Dermis blood vessel endothelial cell (primary cell): ENCODE measurements at places on chromosomes 2 and 18.
A peak's percentile ranks its signal among the peaks of the same experiment; 100 is the strongest.

GRCh38 chr2:160372010-160372356, 121.6 kb downstream of the RBMS1 start:
- peak; percentile 82 for DNase-seq

- no peak for DNase-seq
Measured at GRCh38 chr2:218982586-218983262, 2.3 kb downstream of the FEV start.

- no peak for DNase-seq
Measured at GRCh38 chr2:52881606-52882005, 886.0 kb upstream of the CHAC2 start.

- no peak for DNase-seq
Measured at GRCh38 chr2:222000326-222000725, 298.5 kb downstream of the PAX3 start.

DNA sequence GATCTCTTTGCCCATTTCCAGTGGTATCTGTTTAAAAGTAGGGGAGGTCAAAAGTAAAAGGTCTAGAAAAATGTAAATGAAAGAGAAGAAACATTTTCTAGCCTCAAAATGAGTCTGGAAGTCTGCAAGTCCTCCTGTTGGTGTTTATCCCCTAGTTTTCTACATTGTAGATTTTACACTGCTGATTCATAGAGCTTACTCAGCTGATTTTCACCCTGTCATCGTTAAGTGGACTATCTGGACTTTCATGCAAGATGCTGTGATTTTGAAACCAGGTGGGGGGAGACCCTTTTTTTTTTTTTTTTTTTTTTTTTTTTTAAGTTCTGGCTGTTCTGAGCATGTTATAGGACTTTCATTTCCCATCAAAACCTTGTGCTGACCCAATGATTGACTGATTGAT, 10.3 kb downstream of the HOXD3 start:
- DNase-seq: no peak

DNA sequence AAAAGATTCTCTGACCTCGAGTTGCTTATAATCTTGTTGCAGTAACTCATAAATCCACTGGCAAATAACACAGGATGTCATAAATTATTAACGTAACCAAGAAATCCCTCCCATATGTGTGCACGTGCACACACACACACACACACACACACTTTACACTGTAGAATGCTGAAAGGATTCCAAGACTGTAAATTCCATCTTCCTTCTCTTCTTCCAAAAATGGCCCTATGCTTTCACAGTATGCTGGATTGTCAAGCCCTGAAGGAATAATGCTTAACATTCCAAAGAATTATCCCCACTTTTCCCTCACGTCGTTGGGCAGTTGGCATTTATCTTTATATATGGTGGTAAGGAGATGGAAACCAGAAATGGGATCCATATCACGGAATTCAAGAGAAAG, 117.5 kb upstream of the CRIM1 start:
- no peak for DNase-seq

GRCh38 chr2:73333564-73333963, 40.2 kb upstream of the EGR4 start:
- DNase-seq: no peak

DNA sequence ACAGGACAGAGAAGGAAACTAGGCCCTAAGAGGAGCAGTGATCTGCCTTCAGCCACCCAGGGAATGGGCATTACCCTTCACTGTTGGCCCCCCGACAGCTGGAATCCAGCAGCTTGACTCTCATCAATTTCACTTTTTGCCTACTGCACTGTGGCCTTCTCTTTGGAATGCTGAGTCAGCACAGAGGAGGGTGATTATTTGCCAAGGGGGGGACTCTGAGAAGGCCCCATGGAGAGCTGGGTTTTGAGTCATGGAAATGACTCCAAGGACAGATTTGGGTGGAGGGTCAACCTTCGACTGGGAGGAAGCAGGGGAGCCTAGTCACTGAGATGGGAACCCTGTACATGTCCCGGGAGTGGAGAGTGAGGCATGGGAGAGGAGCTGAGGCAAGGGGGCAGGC, 38.1 kb upstream of the NTSR2 start:
- DNase-seq: no peak

- DNase-seq: no peak
Measured at GRCh38 chr18:48573632-48574283, 34.9 kb downstream of the CTIF start.

DNA sequence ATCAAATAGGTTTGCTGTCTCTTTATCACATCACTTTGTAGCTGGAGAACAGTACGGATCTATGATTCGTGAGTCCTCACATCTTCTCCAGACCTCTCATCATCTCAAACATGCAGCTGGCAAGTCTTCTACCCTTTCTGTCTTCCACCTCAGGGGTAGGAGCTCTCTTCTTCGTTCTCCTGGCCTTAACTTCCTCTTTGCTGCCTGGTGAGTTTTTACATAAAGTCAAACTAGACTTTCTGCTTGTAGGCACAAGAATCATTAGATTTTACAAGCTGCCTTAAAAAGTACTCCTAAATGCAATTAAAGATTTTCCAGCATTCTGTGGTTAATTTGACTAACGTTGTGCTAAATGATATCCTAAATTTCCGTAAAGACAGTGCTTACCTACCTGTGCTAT, 43.7 kb upstream of the TANK start:
- DNase-seq: no peak

DNA sequence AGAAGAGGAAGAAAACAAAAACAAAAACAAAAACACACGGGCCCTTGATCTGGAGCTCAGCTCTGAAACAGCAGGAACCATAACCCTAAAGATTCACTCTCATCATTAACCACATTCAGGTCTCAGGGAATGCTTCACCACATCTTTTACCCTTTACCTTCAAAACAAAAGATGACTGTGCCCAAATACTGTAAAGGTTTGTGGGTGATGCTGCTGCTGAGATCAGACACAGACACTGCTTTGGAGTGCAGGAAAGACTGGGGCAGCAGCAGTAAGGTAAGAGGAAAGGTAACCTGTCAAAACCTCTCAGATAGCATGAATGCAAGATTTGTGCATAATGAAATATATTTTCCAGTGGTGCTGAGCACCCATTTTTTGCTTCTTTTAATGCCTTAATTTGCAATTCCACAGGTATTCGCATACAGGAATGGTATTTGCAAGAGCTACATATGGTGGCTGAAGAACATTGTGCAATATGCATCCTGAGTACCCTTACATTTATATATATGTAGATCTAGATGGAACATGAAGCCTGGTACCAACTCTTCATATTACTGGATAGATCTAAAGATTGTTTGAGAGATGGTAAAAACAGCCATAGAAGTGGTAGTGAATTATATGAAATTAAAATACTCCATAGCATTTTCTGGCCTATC, 4.1 kb upstream of the FLACC1 start:
- DNase-seq: no peak

DNA sequence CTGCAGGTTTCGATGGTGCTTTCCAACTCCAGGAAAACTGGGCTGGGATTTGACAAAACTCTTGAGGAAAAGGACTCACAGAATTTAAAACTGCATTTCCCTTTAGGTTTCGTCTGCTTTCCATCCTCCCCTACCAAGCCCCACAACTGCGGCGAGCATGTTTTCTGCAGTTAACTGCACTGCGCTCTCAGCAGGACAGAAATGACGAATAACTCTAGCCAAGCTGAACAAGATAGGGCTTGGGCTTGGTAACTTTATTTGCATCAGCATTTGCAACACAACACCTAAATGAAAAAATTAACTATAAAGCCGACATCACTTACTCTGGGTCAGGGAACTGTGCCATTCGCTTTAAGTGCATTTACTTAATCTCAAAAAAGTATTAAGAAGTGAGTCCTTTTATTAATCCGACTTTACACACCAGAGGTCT, 669 bp upstream of the PIKFYVE start:
- DNase-seq: peak; percentile 65

DNA sequence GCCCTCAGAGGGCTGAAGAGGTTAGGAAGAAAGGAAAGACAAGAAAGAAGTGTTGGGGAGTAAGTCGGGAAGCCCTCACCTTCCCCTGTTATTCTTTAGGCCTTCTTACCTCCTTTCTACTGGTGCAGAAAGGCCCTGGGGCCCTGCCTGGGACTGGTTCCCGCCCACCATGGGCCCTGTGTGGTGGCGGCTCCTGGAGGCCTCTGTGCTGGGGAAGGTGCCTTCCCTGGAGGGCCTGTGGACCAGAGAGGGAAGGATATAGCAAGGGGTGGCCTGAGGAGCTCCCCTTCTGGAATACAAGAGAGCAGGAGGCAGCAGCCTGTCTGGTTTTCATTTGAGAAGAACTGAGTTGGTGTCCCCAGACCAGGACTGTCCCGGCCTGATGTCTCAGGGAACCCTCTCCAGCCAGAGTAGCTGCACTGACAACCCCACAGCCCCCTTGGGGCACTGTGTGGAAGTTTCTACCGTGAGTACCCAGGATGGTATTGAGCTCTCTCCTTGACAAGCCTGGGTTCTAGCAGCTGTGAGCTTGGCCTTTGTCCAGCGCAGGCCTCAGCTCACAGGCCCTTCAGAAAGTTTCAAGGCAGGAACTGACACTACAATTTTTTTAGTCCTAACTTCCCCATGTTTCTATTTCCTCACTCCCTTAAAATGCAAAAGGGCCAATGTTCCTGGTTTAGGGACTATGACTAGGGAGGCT, 47.1 kb downstream of the EFR3B start:
- DNase-seq: no peak

DNA sequence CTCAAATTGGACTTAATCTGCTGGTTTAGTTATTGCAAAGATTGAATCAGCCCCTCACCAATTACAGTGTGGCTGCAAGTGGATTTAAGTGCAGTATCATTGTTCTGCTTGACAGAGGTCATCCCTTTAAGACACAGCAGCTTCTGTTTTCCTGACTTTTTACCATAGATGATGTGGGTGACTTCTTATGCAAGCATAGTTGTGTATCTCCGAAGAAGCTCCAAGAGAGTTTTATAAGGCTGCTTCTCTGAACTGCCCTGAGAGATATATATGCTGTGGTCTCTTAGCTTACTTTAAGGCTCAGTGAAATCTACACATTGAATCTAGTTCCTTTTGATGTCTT, 3.5 kb downstream of the TRIB2 start:
- peak; percentile 27 for DNase-seq

GRCh38 chr2:16747689-16748088, 82.1 kb upstream of the CYRIA start:
- no peak for DNase-seq

DNA sequence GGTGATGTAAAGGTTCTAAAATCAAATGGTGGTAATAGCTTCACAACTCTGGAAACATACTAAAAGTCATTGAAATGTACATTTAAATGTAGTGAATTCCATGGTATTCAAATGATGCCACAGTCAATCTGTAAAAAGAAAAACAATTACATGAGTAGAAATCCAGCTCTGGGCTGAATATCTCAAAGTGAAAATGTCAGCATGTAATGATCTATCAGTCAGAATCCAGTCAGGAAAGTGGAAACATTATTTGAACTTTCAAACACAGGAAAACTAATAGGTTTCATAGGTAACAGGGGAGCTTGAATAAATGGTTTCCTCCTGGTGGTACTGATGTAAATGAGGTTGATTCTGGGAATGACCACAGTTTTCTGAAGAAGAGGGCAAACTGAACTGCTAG, 186.4 kb downstream of the CDH7 start:
- DNase-seq: no peak

GRCh38 chr2:82275599-82275998, 1971.0 kb upstream of the LRRTM1 start:
- DNase-seq: no peak

DNA sequence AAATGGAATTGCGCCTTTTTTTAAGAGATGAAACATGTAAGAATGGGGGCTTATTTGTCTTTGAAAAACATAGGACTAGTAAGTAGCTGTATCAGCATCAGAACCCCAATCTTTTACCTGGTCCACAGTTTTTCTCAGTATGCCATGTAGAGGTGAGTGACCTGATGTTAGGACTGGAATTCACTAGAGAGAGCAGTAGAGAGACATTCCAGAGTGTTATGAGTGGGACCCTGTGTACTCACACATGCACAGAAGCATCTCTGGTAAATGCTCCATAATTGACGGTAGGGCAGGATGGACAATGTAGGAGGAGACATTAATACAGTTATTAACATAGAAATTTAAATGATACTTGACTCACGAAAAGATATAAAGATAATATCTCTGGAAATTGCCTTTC, 1.4 kb upstream of the GALNT13 start:
- DNase-seq: no peak

DNA sequence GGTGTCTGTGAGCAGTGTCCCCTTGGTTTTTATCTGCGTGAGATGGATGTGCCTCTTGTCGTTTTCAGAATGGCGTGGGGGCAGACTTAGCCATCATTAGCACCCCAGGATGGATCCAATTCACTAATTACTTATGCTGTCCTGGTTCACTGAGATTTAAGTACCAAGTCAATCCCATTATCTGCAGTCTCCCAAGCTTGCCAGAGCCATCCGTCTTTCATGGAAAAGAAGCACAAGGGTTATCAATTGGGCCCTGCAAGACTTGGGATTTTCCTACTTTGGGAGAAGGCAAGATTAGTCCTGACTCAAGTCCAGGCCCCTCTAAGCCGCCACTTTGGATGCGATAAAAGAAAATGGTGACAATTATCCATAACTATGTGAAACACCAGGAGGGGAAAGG, 404.0 kb downstream of the TMEM182 start:
- no peak for DNase-seq

GRCh38 chr2:96537066-96537733, 648 bp downstream of the ARID5A start:
- peak; percentile 61 for DNase-seq

- no peak for DNase-seq
Measured at GRCh38 chr18:63762518-63762917, 12.7 kb upstream of the SERPINB7 start.

DNA sequence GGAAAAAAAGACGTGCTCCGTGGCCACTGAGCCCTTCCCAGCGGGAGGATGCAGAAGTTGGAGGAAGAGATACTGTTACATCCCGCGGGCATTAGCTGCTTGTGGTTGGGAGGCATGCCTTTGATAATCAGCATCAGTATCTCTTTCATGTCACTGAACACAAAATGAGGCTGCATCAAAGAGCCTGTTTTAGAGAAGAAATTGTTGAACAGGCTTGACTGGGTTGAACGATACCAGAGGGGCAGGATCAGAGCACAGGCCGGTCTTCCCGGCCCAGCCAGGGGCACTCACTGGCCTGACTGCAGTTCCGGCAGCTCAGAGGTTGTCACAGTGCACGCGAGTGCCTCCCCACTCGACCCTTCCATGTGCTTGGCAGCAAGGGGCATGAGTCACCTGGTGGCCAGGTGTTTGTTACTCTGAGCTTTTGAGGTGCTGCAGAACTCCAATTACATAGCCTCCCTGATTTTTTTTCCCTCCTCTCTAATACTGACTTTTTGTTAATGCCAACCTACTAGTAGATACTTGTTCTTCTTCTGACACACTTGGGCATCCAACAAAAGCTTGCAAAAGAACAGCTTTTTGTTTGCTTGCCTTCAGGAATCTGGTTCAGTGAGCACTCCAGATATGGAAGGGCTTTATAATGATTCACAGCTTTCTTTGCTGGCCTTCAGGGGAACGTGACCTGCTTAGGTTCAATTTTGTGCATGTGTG, 121.6 kb downstream of the VAPA start:
- no peak for DNase-seq

- no peak for DNase-seq
Measured at GRCh38 chr18:6266212-6266611, 148.5 kb downstream of the L3MBTL4 start.

DNA sequence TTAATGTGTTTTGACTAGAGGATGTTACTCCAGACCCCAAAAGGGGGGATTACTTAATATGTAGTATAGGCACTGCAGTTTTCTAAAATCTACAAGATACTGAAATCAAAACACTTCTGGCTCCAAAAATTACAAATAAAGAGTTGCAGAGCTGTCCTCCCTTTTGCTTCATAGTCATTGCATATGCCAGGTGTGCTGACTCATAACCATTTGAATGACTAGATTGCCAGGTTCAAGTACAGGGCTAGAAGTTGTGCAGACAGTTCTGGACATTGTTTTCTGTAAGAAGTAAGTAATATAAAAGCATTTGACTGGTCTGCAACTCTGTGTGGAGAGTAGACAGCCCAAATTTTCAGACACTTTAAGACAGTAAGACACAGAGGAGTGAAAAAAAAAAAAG, 6.7 kb downstream of the CWC22 start:
- no peak for DNase-seq
